NCI-H187 treated with DMSO at 0.1 percent for 48 hours (cell line): ENCODE measurements at places on chromosomes 2 and 18.

GRCh38 chr2:96894151-96894531 is 24.3 kb upstream of the SEMA4C start:
- no peak for DNase-seq

GRCh38 chr2:217449444-217449843 is 553.4 kb downstream of the TNS1 start:
- DNase-seq = no peak

DNA sequence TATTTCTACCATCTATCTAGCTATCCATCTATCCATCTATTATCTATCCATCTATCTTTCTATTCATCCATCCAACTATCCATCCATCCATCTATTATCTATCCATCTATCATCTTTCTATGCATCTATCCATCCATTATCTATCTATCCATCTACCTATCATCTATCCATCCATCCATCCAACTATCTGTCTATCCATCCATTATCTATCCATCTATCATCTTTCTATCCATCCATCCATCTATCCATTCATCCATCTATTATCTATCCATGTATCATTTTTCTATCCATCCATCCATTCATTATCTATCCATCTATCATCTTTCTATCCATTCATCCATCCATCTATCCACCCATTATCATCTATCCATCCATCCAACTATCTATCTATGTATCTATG is 24.6 kb upstream of the ZNF407 start:
- no peak for DNase-seq

DNA sequence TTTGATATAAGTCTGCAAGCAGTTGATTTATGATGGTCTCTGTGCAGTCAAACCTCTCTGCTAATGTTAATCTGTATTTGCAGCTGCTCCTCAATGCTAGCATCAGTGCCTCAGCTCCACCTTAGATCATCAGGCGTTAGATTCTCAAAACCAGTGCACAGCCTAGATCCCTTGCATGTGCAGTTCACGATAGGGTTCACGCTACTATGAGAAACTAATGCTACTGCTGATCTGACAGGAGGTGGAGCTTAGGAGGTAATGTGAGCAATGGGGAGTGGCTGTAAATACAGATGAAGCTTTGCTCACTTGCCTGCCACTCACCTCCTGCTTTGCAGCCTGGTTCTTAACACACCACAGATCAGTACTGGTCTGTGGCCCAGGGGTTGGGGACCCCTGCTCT is 18.4 kb downstream of the RBKS start:
- no peak for DNase-seq

DNA sequence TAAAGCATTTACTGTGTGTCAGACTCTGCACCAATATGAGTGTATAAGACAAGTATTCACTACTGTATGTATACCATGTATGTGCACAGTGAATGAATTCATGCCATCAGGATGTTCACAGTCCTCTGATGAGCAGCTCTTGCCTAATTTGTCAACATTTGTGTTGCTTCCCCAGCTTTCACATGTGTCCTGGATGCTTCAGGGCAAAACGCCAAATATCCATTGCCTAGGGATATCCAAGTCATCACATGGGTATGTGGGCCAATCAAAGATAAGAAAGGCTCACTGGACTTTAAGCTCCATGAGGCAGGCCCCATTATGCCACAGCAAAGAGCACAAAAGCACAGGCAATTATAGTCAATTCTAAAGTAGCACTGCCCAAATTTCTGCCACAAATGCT is 134.2 kb upstream of the CHAC2 start:
- no peak for DNase-seq

- no peak for DNase-seq
Measured at GRCh38 chr2:181954538-181954883, 31.1 kb upstream of the PPP1R1C start.

GRCh38 chr2:163943403-163944346 is 207.9 kb upstream of the FIGN start:
- no peak for DNase-seq

GRCh38 chr2:10345813-10346212 is 43.1 kb downstream of the HPCAL1 start:
- DNase-seq = no peak

- DNase-seq = no peak
Measured at GRCh38 chr2:162106146-162106551, 32.1 kb upstream of the DPP4 start.

GRCh38 chr18:13267431-13267873 is 48.9 kb downstream of the LDLRAD4 start:
- no peak for DNase-seq

GRCh38 chr2:217286833-217287232 is 427.0 kb upstream of the TNP1 start:
- no peak for DNase-seq

- no peak for DNase-seq
Measured at GRCh38 chr2:172357442-172357841, 69.9 kb upstream of the ITGA6 start.

GRCh38 chr2:64260093-64260803 is 116.0 kb upstream of the PELI1 start:
- no peak for DNase-seq

DNA sequence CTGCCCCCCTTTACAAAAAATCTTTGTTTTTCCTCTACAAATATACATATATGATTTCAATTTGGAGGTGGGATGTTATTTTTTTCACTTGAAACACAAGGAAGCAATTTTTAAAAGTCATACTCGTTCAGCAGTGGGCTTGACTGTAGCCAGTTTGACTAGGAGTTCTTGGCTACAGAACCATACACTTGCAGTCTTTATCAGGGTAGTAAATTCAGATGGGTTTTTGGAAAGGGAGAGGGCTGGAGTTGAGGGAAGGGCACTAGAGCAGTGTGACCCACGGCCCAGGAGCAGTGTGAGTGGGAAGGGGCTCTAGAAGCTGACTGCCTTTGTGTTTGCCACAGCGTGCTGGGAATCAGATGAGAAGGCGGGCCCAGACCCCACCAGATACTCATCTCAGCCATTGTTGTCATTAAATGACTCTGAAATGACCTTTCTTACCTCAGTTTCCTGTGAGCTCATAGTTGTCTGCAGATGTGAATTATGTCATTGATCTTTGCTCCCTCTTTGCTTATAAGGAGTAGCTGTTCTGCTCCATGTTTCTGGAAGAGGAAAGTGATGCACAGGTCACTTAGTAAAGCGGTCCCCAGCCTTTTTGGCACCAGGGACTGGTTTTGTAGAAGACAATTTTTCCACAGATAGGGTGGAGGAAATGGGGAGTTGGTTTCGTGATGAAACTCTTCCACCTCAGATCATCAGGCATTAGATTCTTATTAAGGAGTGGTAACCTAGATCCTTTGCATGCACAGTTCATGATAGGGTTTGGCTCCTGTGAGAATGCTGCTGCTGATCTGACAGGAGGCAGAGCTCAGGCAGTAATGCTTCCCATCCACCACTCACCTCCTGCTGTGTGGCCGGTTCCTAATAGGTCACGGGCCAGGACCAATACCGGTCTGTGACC is 116.8 kb downstream of the SPTBN1 start:
- DNase-seq = no peak

DNA sequence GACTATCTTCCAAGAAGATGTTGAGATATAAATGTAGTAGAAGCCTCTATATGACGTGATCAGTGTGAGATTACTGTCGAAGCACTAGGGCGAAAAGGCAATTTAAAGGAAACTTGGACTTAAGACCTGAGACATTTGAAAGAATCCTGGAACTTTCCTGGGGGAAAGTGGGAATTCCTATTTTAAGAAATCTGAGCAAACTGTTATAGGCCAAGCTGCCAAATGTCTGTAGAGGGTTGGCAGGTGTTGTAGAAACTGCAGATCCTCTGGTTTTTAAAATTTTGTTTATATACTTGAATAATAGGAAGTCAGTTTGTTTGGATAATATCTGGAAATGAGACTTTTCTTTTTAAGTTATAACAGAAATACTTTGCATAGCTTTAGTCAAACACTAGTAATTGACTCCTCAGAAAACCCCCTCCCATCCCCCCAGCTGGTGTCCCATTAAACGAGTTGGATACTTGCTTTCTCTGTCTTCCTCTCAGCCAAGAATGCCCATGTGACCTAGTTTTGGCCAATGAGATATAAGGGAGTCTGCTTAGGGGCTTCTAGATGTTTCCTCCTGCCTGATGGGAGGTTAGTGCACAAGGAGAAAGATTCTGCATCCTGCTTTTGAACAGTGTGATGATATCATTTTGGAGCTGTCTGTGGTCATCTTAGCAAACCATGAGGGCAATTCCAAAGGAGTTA is 61.2 kb downstream of the MOGAT1 start:
- DNase-seq = no peak

DNA sequence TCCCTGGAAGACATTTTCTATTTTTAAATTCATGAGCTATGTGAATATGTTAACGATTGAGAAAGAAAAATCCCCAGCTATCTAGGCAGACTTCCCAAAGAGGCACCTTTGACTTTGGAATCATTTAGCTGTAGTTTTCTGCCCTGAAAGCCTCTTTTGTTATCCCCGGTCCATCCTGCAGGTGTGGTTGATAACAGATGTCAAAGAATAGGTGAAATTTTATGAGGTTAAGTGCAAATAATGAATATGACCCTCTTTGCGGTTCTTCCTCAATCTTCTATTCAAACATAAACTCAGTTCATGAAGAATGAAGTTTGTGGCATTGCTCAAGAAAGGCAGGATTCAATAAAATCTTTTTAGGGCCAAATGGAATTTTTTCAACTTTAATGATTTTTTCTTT is 51.6 kb upstream of the ATP8B1 start:
- no peak for DNase-seq

GRCh38 chr18:24466771-24467170 is 6.3 kb downstream of the HRH4 start:
- no peak for DNase-seq

GRCh38 chr2:217618744-217619143 is 384.1 kb downstream of the TNS1 start:
- DNase-seq = no peak

GRCh38 chr2:112004253-112004645 is 50.8 kb upstream of the TMEM87B start:
- DNase-seq = no peak

DNA sequence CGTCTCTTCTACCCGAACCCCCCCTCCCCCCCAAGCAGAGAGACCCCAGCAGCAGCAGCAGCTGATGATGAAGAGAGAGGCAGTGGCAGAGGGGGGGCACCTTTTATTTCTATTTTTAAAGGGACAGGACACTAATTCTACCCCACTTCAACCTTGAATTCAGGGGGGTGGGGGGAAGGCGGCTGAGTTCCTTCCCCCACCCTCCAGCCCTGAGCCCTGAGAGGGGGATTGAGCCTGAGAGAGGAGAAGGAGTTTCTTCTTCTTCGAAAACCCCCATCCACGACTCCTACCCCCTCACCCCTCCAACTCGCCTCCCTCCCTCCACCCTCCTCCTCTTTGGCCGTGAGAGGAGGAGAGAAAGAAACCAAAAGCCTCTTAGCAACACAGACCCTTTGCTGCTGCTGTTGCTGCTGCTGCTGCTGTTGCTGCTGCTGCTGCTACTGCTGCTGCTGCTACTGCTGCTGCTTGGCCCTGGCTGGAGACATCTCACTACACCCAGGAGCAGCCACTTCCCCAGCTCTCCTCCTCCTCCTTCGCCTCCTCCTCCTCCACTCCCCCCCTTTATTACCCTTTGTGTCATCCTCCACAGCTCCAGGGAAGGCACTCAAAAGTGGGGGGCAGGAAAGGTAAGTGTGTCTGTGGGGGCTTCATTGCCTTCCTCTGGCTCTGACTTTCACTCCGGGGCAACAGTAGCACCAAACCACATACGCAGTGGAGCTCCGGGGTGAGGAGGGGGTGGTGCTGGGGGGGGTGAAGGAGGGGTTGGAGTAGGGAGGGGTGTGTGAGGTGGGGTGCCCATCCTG is at the start of gene MBD5:
TSS of gene MBD5 (plus strand) at position 33 of the 803 bp plus-strand sequence.
- DNase-seq = no peak

GRCh38 chr2:69554981-69555380 is 88.6 kb downstream of the AAK1 start:
- DNase-seq = no peak

GRCh38 chr2:45897842-45898241 is 246.4 kb downstream of the PRKCE start:
- DNase-seq = no peak

DNA sequence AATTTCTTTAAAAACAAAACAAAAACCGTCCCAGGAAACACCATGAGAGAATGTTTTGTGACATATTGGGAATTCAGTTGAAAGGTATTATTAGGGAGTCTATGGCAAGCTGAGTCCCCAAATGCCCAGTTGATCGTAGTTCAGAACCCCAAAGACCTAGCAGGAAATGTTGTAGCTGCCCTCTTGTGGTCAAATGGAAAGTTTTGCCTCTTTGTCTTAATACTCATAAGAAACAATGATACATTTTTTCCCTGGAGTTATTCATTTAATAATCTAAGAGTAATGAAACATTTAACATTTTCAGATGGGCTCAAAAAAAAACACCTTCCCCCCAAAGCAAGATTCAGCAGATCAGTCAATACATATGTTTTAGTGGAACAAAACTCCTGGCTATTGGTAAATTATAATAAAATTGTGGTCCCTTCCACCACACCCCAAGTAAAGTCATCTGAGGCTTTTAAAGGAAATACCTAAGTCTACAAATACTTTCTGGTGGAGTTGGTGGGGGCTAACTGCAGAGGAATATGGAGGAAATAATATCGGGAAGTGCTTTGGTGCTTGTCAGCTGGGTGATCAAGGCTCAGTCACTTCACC is 37.8 kb upstream of the EFEMP1 start:
- DNase-seq = peak; percentile 26

- no peak for DNase-seq
Measured at GRCh38 chr2:190532581-190532980, 1.9 kb downstream of the NEMP2 start.
